Stimulated activated CD4-positive, alpha-beta T cell treated with anti-CD3 and anti-CD28 coated beads, TNF-alpha, amount 100 ng/mL, for 4 hours (primary cell): ENCODE measurements at places on chromosomes 4 and X.

DNA sequence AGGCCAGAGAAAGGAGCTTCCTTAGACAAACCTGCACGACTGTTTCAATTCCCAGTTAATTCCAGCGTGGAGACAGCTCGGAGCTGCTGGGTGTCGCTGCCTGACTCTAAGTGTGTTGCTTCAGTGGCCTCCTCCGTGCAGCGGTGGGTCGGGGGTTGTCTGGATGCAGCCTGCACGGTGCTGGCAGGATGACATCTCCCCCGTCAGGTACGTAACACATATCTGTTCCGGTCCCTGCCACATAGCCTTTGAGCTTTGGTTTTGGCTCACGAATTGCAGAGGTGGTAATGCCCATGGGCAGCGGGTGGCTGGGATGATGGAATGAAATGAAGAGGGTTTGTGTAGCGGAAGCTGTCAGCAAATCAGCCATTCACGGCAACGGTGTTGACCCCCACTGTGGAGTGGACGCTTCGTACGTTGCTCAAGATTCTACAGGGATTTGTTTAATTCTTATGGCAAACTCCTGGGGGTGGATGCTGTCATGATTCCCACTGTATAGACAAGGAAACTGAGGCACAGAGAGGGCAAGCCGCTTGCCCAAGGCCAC lies 33.7 kb upstream of the HMX1 start:
- no peak for DNase-seq

GRCh38 chr4:154982187-154983047 lies 201.3 kb downstream of the RBM46 start:
- no peak for DNase-seq

- DNase-seq, result no peak
Observed at GRCh38 chrX:4240541-4241194, 527.2 kb upstream of the PRKX start.

DNA sequence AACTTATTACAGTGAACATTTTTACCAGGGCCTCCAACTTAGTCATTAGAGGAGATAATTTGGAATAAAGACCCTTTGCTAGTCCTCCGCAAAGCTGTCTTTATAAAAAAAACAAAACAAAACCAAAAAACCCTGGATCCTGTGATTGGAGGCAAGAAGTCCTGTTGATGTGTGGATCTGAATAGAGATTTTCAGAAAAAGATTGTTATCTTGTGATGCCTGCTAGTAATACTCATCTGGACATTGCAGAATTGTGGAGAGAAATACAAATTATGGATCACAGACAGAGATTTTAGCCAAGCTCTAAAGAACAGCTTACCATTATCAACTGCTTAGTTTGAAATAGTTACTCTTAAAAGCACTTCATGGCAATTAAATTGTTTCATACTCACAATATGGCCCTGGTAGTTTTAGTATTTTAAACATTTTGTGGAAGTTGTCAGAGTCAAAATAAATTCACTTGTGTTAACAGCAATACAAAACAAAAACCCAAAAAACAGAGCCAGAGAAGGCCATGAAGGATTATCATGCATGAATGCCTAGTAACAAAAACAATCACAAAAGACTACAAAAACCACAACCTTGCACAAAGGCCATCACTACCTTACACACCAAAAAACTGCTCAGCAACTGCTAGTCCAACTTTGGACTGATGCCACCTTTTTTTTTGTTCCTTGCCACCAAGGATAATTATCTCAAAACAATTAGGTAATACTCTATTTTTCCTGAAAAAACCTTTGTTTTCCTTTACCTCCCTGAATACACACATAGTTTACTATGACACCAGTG lies 514.5 kb upstream of the SLIT2 start:
- DNase-seq, result no peak

GRCh38 chr4:96164814-96165351 lies 325.0 kb downstream of the PDHA2 start:
- no peak for DNase-seq

- no peak for DNase-seq
Observed at GRCh38 chrX:75228854-75229253, 45.0 kb upstream of the UPRT start.

- DNase-seq, result no peak
Observed at GRCh38 chr4:103499094-103499493, 220.7 kb downstream of the TACR3 start.
